Stimulated activated CD4-positive, alpha-beta T cell treated with anti-CD3 and anti-CD28 coated beads, TNF-alpha, amount 100 ng/mL, for 48 hours (primary cell): ENCODE measurements at places on chromosomes 12 and 14.

GRCh38 chr12:54370171-54370730, 6.0 kb upstream of the GPR84 start:
- DNase-seq: no peak

GRCh38 chr12:53340398-53340797, 4.2 kb upstream of the SP7 start:
- no peak for DNase-seq

DNA sequence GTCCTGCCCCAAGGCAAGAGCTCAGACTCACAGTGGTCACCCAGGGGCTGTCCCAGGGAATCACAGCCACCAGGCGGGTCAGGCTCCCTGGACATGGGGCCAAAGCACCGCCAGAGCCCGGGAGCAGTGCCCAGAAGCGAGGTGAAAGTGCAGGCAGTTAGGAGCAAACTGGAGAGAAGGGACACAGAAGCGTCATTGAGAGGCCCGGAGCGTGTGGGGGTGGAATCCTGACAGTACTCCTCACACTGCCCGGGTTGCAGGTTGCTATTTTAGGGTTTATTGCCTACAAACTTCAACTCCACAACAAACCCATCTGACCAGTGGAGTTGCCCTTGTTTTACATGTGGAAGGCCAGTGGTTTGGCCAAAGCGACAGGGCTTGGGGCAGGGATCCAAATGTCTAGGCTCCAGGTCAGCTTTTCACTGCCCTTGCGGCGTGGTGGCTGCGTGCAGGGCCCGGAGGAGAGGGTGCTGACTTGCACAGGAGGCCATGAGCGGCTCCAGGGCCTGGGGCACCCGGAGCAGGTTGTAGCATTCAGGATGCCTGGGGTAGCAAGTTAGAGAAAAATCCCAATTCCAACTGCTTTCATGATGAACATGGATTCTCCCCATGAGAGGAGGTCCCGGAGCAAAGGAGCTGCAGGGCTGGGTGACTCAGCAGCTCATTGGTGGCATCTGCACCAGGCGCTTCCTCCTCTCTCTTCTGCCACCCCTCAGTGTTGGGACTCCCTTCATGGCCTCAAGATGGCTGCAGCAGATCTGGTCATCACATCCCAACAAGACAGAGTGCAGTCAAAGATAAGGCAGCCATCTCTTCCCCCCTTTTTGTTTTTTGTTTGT, 112.3 kb upstream of the NCOR2 start:
- no peak for DNase-seq

DNA sequence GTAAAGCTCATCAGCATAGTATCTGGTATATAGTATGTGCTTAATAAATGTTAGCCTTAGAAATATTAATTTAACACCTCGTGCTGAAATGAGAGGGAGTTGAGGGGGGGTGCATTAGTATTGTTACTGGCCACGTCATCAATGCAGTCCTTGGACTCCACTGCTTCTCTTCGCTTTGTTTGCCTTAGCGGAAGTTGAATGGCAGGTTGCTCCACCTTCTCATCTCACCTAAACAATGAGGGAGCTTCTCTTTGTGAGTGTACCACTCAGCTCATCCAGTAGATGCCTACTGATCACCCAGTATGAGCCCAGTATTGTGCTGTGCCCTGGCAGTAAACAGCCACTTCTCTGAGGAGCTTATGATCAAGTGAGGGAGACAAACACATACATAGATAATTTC, 4.5 kb downstream of the TMEM117 start:
- DNase-seq: no peak

- DNase-seq: no peak
Measured at GRCh38 chr14:92698393-92698792, 50.0 kb downstream of the LGMN start.
